ENCODE measurements at places on chromosomes 5 and 9.

DNA sequence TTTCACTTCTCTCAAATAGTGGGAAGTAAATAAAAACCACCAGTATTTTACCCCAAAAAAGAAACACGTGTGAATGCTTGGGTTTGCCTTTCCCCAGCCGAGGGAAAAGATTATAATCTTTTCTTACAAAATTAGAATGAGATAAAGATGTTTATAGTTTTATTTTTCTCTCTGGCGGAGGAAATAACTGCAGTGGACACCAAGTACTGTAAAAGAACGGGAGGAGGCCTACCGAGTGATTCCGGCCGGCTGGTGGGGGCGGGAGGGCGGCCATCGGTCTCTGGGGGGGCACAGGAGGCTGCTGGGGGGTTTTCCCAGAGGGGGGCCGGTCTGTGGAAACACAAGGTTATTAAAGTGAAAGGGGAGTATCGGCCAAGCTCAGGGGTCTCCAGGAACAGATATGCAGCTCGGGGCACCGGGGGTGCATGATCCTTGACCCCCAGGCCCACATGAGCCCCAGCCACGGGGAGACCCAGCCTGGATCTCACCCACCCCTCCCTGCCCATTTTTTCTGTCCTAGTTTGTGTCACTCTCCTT is 29.4 kb downstream of the LCP2 start:
- DNase-seq, result no peak

GRCh38 chr9:120438836-120439546 is 141.0 kb downstream of the CDK5RAP2 start:
- DNase-seq, result peak; percentile 57

DNA sequence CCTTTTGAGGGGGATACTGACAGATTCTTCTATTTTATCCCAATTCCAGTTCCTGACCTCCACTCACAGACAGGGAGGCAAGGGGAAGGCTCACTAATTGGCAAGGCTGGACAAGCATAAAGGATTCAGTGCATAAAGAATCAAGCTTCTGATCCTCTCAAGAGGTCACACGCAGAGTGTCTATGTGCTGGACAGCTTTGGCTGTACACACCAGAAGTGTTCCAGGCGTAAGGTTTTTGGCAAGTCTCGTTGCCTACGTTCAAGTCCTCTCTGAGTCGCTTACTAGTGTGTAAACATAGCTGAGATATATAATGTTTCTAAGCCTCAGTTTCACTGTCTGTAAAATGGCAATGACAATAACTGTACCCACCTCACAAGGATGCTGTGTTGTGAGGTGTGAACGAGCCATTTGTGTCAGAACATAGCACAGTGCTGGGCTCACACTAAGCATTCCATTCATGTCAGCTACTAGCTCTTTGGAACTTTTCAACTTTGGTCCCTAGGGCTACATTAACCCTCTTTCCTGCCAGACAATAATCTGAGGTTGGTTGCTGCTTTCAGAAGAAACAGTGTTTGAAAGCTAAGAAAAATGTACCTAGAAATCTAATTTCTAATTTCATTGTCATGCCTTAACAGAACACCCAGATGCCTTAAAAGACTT is 52.1 kb downstream of the PALM2AKAP2 start:
- DNase-seq, result no peak

GRCh38 chr5:95327211-95327610 is 42.3 kb upstream of the MCTP1 start:
- DNase-seq, result peak; percentile 6

DNA sequence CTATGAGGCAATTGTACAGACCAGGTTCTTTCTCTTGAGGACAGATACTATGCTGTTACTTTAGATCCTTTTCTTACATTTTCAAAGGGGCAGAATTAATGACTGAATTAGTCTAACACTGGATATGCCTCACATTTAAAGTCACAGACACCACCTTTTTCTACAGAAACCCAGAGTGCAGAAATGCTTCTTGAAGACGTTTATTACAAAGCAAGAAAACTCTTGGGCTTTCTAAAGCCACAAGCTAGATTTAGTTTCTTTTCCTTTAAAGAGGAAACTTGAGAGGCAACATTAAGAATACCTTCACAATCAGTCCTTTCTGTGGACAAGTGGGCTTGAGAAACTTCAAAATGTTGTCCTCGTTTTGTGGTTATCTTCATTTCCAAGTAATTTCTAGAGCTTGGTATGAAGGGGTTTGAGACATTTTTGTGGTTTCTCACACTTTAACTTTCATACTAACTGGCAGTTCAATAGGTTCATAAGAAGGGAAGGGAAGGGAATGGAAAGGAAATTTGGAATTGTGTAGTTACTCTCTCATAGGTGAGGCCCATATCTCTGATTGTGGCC is 527.4 kb downstream of the RASEF start:
- no peak for DNase-seq

DNA sequence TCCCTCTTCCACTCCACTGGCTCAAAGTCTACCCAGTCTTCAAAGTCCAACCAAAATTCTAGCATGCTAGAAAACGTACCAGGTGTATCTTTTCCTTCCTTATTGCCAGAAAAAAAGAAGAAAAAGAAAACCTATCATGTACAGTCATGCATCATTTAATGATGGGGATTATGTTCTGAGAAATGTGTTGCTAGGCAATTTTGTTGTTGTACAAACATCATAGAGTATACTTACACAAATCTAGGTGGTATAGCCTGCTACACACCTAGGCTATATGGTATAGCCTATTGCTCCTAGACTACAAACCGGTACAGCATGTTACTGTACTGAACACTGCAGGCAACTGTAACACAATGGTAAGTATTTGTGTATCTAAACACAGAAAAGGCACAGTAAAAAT is 104.8 kb downstream of the SREK1 start:
- DNase-seq, result no peak

DNA sequence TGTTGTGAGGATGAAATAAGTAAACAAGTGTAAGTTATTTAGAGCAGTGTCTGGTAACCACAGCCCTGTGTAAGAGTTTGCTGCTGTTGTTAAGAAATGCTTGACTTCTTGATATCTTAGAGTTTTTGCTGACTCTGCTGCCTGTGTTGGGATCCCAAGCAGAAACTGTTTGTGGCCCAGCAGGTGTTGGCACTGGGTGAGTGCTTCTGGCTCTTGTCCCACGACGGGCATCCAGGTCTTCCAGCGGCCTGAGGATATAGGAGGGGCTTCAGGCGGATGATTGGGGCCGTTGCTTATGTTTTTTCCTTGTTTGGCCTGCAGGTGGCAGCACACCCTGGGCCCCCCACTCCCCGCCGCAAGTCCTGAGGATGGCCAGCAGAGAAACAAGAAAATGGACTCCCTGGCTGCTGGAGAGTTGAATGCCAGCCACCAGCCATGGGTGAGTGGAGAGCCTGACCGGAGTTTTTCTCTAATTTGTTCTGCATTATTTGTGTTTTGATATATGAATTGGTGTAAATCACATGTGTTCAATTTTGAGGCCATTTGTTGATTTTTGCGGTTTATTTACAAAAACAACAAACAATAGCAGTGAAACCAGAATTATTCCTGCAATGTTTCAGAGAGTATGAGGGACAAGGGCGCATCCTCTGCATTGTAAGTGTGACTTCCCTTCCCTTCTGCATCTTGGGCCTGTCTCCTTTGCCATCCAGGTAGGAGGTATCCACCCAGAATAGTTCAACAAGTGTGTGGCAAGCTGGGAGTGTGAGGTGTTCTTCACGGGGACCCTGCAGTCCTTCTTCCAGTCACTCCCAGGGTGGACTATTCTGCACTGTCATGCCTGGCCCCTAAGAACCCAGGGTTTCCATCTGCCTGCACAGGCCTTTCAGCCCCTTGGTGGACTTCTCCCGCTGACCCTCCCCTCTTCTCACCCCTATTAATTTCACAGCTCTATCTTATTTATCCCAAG is 50.3 kb downstream of the SLC22A5 start:
- peak; percentile 88 for DNase-seq
